Stimulated activated CD8-positive, alpha-beta memory T cell treated with anti-CD3 and anti-CD28 coated beads, Interleukin-4, amount 100 ng/mL, for 1 hour (primary cell): ENCODE measurements at places on chromosomes 4 and X.

GRCh38 chr4:62952366-62952765 lies 1456.9 kb downstream of the TECRL start:
- DNase-seq, result no peak

GRCh38 chrX:43707812-43708548 lies 51.9 kb downstream of the MAOA start:
- DNase-seq, result no peak

GRCh38 chrX:150546711-150547153 lies 21.7 kb upstream of the MTM1 start:
- peak; percentile 5 for DNase-seq

DNA sequence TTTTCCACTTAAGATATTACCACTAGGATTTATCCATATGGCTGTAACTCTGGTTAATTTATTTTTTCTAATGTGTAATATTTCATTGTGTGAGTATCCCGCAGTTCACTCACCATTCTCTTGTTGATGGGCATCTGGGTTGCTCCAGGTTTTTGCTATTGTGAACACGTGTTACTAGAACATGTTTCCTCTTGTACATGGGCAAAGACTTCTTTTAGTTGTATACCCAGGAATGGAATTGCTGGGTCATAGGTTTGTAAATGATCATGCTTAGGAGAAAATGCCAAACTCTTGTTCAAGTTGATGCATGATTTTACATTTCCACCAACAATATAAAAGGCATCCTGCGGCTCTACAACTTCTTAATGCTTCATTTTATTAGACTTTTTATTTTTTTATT lies 26.8 kb downstream of the SYNPO2 start:
- DNase-seq, result no peak

DNA sequence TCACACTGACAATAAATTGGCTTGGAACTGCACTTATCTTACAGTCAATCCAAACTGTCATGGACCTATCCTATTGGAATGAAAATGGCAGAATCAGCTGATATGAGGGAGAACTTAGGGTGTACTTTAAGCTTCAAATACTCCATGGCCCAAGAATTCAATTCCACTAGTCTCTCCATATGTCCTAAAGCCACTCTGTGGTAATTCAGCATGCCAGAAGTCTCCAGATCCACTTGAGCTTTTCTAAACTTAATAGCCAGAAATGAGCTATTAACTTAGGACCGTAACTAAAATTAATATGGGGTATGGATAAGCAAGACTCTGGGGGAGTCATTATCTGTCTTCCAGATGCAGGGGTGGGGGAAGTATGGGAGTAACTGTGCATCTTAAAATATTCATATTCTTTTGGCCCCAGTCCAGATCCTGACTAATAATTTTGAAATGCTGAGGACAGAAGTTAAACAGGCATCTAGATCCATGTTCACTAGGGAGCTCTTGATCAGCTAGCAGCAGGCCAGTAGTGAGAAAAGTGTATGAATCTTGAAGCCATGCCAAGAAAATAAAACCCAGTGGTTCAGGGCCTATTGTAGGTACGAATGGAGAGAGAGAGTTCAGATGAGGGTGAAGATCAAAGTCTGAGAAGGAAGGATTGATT lies 167.6 kb downstream of the DKK2 start:
- no peak for DNase-seq

- DNase-seq, result no peak
These were observed 4.6 kb upstream of the ANTXR2 start for GRCh38 chr4:80077639-80078038.

- no peak for DNase-seq
These were observed 40.8 kb downstream of the FGFRL1 start for GRCh38 chr4:1052231-1052671.

DNA sequence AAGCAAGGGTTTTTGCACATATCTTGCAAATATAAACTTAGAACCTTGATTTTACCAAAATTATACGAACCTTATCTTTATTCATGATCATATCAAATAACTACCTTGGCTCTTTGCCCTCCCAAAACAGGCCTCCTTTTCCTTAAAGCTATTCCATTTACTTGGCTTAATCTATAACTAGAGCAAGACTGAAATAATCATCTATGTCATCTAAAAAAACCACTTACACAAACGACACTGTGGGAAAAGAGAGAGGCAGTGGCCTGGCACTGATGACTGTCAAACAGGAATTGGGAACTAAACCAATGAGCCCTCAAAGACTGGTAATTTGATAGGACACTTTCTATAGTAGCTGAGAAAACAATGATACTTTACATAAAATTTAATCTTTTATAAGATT lies 11.7 kb upstream of the PTPN13 start:
- no peak for DNase-seq

DNA sequence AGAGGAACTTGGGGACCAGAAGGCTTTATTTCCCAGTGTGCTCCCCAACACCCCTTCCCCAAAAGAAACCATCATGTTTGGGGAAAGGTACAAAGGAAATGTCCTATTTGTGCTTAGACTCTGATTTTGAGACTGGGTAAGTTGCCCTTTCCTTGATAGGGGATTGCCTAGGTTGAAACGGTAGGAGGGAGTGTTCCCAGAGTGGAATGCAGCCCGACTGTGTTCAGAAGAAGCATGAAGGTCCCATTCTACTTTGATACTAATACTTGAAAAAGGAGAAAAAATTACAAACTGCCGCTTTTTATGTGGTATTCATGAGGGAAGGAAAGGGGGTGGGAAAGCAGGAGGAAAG lies 32.4 kb upstream of the TMEM131L start:
- DNase-seq, result no peak

GRCh38 chr4:1043162-1043561 lies 31.7 kb downstream of the FGFRL1 start:
- DNase-seq, result no peak

DNA sequence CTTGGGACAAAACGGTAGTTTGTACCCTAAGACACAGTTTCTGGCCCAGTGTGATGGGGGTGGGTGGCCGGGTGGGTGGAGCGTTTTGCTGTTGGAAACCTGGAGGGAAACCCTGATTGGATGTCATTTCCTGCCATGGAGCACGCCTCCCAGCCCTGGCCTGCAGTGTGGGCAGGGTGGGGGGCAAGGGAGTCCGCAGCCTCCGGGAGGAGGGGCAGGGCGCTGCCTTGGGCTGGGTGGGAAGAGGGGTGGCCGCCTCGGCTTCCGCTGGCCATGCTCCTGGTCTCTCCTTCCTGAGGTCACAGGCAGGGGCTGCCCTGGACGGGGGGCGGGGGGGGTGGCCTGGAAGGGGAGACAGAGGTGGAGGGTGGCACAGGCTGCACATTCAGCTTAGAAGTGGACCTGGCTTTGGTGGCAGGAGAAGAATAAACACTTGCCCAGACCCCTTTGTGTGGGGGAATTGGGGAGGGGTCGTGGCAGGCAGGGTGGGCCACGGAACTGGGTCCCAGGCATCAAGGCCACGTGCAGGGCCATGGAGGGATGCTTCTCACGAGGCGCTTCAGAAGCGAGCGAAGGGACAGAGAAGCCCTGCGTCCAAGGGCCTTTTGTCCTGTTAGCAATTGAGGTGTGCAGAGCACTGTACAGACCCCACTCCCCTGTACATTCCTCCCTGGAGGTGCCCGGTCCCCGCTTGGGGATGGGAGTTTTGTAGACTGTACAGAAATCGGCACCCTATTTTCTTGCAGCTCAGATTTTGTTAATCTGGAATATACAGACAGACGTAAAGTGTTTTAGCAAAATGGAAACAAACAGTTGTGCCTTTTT lies 6.2 kb downstream of the NAT8L start:
- no peak for DNase-seq

GRCh38 chrX:40684092-40684491 lies 36.7 kb upstream of the CXorf38 start:
- DNase-seq, result no peak

GRCh38 chr4:119026662-119027444 lies 108.8 kb upstream of the MYOZ2 start:
- no peak for DNase-seq

DNA sequence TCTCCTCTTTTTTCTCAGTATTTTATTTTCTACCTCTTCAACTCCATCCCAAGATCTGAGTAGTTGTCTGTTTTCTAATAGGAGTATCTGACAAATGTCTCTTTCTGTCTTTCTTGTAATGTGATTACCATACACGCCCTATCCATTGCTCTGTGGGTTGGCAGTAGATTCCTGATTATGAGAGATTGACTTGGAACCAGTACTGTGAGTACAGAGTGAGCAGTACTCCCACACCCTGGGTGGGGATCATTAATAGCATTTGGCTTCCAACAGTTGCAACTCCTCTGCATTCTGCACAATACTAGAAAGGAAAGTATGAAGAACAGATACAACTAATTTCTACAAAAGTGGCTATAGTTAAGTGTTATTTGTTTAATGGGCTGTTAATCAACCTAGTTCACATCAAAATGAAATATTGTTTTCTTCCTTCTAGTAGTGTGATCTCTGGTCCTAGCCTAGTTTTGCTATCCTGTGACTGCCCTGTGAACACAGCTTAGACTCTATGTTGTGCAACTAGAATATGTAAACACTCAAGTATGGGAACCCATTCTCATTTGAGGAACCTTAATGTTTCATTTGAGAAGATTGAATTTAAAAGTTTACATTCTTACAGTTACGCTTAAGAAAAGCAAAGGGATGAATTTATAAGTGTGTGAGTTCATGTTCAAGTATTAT lies 112.9 kb downstream of the PTPN13 start:
- DNase-seq, result no peak

GRCh38 chr4:158965226-158965625 lies 137.7 kb upstream of the RAPGEF2 start:
- no peak for DNase-seq

DNA sequence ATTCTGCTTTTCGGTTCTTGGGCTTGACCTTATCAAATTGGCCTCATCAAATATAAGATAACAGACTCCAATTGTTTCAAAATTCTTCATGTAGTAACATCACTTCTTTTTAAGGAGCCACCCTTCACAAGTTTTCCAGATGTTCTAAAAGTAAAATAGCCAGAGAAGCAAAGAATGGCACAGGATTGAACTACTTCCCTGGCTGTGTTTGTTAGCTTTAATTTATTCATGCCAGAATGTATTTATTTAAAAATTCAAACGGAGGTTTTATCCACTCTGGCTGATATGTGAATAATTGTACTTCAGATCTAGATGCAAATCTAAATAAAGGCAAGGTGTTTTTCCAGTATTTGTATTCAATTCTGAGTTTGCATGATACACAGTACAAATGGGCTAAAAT lies 581.3 kb upstream of the TENM3 start:
- DNase-seq, result no peak

- DNase-seq, result no peak
These were observed 52.1 kb upstream of the PCDH10 start for GRCh38 chr4:133096972-133097371.

DNA sequence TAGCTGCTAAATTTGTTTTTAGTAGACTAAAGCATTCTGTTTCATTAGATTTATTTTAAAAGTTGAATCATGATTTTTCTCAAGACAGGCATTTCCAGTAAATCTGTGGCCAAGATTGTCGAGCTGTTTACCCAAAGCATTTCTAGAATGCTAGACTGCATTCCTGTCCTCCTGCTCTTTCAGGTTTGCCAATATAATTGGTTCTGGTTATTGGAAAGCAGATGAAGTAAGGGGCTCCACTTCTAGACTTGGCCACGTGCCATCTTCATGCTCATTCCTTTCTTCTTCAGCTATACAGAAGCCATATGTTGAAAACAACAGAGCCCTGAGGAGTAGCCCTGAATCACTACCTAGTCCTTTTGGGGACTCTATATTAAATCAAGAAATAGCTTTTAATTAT lies 62.5 kb downstream of the PGRMC2 start:
- no peak for DNase-seq

- DNase-seq, result no peak
These were observed 31.7 kb downstream of the ZFYVE28 start for GRCh38 chr4:2386717-2387116.

GRCh38 chr4:61485056-61485455 lies 284.9 kb downstream of the ADGRL3 start:
- DNase-seq, result no peak

DNA sequence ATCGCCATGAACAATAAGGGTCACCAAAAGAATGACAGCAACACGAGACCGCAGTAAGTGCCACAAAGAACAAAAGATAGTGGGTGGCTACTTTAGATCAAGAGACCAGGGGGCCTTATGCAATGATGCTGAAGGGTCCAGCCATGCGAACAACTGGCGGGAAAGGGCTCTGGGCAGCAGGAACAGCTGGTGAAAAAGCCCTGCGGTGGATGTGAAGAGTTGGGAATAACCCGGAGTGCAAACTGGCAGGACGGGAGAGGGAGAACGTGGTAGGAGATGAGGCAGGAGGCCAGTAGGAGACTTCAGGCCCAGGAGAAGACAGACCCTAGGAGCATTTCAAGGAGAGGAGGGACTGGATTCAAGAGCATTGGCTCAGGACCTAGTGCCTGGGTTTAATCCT lies 120.2 kb downstream of the AFAP1 start:
- DNase-seq, result no peak

- DNase-seq, result no peak
These were observed 20.3 kb downstream of the HS3ST1 start for GRCh38 chr4:11408233-11408967.

DNA sequence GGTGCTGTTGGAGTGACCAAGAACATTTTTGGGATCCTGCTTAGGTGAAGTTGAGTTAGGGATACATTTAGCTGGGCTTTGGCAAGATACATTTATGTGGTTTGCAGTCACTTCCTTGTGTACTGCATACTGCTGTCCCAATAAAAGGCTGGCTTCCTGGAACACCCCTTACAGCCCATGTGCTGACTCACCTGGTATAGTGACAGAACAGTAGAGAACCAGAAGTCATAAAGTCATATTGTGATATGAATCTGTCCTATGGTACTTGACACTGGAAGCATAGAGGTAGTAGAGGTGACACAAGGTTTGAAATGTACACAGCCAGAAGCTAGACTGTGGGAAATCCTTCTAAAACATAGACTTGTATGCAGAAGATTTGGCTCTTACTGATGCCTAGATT lies 55.3 kb upstream of the SLC25A43 start:
- no peak for DNase-seq

- no peak for DNase-seq
These were observed 50.9 kb upstream of the PRDX4 start for GRCh38 chrX:23616361-23616760.

DNA sequence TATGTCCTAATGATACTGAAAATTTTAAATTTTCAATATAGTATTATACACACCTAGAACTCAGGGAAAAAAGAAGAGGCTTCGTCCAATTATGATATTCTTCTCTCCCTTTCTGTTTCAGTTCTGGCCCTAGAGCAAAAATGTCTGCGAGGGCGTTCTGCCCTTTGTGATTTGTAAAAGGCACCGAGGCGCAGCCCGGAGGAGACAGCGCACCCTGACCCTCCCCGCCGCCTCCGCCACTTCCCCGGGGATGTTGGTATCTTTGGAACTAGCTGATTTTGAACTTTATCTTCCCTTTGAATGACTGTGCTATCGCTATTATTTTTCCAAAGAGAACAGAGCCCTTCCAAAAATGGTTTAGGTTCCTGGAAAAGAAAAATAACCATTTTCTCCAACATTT lies 173.2 kb upstream of the FAM9B start:
- no peak for DNase-seq

- no peak for DNase-seq
These were observed 243.9 kb downstream of the MAML3 start for GRCh38 chr4:139910106-139910505.
